Fibroblast of skin of back (primary cell): ENCODE measurements at places on chromosomes 3 and 15.

GRCh38 chr15:85616549-85617110, 178.1 kb downstream of the KLHL25 start:
- DNase-seq, result peak; percentile 45

GRCh38 chr15:22948056-22948455, 32.1 kb downstream of the CYFIP1 start:
- DNase-seq, result no peak

DNA sequence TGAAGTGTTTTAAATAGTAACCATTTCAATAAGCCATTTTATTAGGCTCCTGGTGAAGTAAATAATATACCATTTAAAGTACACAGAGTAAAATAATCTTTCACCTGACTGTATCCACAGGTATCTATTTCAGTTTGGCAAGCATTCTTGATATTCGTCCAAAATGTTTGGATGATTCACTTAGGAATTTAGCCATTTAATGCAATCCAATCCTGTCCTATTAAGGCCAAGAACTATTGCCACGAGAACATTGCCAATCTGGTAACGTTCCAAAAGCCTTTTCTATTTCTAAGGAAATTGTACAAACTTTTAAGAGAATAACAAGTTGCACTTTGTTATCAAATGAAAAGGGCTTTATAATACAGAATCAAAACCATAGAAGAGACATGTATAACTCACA, 209.8 kb upstream of the THRB start:
- DNase-seq, result peak; percentile 46

DNA sequence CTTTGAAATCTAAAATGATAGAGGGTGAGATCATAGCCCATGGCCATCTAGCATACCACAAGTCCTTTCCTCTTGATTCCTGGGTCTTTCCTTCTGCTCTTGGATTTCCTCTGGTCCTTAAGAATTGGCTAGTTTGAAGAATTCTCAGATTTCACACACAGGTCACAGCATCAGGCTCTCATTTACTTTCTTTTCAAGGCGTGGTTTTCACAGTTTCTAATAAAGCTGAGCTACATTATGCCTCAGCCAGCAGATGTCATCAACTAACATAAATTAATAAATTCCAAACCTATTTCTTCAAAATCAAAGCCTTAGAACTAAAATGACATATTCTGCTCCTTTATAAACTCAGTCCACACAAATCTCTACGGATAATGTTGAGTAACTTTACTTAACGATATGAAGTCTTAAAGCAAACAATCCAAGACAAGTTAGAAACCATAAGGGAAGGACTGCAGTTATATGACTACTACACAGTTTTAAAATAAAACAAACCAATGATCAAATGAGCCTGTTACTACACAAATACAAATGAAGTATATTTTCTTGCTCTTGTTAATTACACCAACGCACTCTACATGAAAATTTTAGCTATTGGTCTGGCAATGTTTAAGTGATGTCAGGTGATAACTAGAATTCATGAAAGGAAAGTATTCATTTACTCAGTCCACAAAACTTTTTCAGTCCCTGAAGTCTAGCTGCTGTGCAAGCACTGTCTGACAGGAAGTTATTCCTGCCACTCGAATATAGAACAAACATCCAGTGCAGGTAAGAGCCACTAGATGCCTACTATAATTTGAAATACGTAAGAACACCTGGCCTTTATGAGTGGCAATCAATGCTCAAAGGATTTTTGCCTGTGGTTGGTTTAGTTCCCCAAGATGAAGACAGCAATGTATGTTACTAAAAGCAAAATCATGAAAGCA, 9.2 kb downstream of the CCDC14 start:
- no peak for DNase-seq

DNA sequence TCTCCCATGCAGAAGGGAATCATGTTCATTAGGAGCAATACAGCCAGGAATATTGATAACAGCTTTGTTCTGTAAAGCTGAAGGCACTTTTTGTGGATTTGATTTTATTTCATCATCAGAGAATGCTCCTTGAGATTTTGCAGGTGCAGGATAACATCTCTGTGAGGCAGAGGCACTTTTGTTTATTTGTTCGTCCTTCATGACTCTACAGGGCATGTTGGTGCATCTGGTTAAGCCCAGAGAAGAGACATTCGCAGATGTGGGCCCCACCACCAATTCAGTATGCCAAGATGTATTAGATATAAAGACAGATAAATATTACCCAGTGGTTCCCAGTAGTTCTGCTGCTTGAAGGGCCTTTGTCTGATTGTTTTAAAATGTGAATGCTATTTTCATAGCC, 368.1 kb upstream of the SEMA6D start:
- no peak for DNase-seq

- DNase-seq, result no peak
Measured at GRCh38 chr3:174287705-174288104, 571.4 kb upstream of the NAALADL2 start.

DNA sequence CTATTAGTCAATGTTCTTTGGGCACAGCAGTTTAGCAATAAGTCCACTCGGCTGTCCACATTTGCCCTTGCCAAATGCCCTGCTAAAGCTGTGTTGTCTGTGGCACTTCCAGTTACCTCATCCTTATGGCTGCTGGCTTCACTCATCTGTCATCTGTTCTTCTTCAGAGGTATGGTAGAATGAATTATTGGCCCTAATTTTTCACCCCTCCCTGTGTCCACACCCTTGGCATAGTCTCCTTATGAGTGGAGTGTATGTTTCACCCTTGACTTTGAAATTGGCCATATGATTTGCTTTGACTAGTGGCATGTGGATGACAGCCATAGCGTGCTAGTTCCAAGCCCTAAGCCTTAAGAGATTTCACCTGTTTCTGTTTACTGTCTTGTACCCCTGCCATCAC, 72.1 kb upstream of the EPHB1 start:
- no peak for DNase-seq

DNA sequence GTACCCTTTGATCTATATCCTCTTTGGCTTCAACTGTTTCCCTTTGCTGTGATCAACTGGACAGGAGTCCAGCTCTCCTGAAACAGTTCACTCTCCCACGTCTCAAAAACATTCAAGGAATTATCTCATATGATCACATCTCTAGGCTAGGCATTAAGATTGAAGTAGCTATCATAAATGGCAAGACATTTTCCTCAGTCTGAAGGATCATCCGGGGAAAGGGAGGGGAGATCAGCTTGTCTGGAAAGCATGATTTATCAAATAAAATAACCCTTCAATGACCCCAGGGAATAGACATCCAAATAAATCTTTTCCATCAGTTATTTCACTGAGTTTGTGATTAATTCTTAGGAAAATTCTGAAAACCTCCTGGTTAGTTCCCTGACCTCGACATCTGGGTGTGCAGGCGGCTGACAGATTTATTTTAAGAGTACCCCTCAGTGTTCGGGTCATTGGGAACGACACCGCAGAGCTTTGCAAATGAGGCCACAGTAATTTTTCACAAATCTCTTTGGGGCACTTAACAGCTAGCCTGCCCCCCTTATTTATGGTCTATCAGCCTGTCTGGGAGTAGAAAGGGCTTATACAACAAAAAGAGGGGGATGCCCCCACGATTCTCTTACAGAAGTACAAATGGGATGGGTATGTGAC, 65.8 kb downstream of the NSMCE3 start:
- DNase-seq, result no peak

DNA sequence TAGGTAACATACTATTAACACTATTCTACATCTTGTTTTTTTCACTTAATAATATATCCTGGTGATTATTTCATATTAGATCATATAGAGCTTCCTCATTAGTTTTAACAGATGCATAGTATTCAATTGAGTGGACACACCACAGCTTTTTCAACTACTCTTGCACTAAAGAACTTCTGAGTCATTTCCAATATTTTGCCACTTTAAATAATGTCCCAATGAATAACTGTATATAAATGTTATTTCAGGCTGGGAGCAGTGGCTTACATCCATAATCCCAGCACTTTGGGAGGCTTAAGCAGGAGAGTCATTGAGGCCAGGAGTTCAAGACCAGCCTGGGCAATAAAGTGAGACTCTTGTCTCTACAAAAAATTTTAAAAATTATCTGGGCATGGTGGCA, 26.9 kb downstream of the MAP1A start:
- peak; percentile 36 for DNase-seq

GRCh38 chr3:27127195-27127594, 242.0 kb downstream of the NEK10 start:
- no peak for DNase-seq

GRCh38 chr3:11290743-11291680, 18.8 kb downstream of the ATG7 start:
- DNase-seq, result peak; percentile 77

- DNase-seq, result peak; percentile 30
Measured at GRCh38 chr3:38662544-38662943, 13.1 kb upstream of the SCN5A start.

DNA sequence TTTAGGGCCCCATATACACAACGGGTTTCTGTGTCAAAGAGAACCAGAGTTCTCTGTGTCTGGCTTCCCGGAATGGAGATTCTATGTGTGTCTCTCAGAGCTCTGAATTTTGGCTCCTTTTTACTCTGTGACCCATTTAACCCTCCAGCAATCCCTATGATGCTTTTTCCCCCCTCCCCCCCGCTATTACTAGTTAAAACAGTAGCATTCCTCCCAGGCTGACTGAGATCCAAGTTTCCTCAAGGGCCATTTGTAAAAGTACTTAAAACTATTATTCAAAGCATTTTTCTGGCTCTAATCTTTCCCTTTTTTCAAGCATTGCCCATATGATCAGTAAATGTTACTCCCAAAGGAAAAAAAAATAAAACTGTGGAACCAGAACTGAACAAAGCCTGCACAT, 6.6 kb upstream of the STAC start:
- peak; percentile 26 for DNase-seq

- DNase-seq, result peak; percentile 24
Measured at GRCh38 chr3:175200391-175201095, 341.4 kb downstream of the NAALADL2 start.

DNA sequence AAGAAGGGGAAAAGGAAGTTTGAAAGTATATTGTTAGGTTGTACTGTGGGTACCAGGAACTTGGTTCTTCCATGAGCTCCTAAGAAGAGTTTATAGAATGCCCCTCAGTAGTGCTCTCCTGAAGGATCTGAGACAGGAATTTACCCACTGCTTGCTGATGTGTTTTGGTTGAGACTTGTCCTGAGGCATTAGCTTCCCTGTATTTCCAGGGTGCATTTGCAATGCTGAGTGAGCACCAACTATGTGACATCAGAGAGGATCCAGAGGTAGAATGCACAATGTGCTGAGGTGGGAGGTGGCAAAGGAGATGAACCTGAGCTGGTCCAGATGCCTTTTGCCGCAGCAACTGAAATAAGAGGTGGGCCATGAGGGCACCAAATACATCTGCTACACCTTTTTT, 64.3 kb upstream of the LRRC3B start:
- no peak for DNase-seq

DNA sequence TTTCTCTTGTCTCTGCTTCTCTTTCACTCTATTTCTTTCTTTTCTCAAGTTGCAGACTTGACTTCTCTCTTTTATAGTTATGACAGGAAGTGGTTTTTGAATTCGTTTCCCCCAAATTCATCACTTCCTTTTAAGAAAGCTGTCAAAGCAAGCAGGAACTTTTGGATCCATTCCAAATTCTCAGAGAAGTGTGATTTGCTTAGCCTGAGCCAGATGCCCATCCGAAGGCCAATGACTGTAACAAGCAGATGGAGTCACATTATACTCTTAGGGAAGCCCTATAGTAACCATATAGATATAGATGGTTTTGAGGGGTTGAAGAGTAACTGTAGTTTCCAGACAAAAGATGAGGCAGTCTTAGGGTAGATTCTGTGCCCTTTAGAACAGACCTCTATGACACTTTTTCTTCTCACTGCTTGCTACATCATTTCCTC, 592.0 kb upstream of the KCNMB2 start:
- no peak for DNase-seq

- no peak for DNase-seq
Measured at GRCh38 chr3:194951931-194952582, 266.4 kb downstream of the FAM43A start.

- DNase-seq, result no peak
Measured at GRCh38 chr15:100834731-100835130, 44.9 kb upstream of the ALDH1A3 start.

GRCh38 chr3:186644683-186645082, 4.5 kb downstream of the FETUB start:
- DNase-seq, result no peak

GRCh38 chr15:70761046-70761445, 2.3 kb downstream of the UACA start:
- DNase-seq, result peak; percentile 22

- DNase-seq, result no peak
Measured at GRCh38 chr3:186514296-186515002, 29.7 kb downstream of the CRYGS start.

- DNase-seq, result no peak
Measured at GRCh38 chr3:69189487-69189886, 67.1 kb upstream of the LMOD3 start.

- DNase-seq, result no peak
Measured at GRCh38 chr3:160180581-160181216, 44.5 kb upstream of the C3orf80 start.

DNA sequence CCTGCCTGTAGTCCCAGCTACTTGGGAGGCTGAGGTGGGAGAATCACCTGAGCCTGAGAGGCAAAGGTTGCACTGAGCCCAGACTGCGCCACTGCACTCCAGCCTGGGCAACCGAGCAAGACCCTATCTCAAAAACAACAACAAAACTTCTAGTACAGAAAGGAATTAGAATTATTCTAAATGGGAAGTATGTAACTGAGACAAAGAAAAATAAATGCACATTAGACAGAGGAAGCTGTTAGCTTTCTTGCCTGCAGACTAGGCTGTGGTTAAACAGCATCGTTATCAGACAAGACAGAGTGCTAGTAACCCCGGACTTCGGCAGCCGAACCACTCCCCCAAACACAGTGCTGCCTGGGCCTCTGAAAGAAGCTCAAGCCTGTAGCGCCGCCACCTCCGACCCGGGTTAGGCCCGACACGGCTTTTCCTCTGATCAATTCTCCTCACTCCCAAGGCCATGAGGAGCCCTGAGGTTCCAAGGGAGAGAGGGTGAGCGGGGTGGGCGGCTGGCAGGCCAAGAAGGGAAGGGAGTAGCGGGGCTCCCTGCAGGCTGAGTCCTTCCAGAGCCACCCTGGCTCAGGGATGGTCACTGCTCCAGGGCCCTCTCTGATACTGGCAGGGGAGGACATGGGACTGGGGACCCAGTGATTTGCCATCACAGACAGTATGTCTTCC, 44.8 kb upstream of the MUC4 start:
- DNase-seq, result no peak

GRCh38 chr15:54149115-54149531, 170.9 kb downstream of the UNC13C start:
- no peak for DNase-seq

GRCh38 chr3:124995460-124995994, 60.3 kb downstream of the HEG1 start:
- DNase-seq, result peak; percentile 38

DNA sequence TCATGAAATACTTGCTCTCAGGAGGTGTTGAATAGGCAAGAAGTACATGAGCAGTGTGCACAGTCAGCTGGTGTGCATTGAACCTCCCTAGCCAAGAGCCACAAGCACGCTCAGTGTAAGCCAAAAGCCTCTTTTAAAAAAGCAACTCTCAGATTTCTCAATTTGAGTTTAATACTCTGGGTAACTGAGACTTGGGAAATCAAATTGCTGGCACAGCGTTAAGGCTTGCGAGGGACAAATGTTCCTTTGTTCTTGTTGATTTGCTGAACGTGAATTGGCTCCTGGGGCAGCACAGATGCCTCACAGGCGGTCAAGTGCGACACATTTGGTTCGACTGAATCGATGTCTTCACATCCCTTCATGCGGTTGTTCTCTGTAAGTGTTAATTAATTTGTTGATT, at the start of gene FAM240A:
Gene FAM240A (plus strand): TSS at position 202 of the 400 bp plus-strand sequence. CDS start 159 bp downstream, at position 361.
- DNase-seq, result no peak
